ENCODE measurements at places on chromosomes 16 and 17.

DNA sequence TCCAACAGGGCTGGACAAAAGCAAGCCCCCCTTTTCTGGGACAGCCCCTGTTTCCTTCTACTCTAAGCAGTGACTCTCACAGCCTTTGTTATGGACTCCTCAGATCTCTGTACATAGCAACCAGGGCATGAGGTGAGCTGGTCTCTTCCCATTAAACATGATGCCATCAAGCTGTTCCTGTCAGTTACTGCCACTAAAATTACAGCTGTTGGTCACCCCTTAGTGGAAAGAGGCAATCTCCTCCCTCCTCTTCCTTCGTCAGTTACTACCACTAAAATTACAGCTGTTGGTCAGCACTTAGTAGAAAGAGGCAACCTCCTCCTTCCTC is 95.2 kb upstream of the SMIM36 start:
- no peak for DNase-seq

DNA sequence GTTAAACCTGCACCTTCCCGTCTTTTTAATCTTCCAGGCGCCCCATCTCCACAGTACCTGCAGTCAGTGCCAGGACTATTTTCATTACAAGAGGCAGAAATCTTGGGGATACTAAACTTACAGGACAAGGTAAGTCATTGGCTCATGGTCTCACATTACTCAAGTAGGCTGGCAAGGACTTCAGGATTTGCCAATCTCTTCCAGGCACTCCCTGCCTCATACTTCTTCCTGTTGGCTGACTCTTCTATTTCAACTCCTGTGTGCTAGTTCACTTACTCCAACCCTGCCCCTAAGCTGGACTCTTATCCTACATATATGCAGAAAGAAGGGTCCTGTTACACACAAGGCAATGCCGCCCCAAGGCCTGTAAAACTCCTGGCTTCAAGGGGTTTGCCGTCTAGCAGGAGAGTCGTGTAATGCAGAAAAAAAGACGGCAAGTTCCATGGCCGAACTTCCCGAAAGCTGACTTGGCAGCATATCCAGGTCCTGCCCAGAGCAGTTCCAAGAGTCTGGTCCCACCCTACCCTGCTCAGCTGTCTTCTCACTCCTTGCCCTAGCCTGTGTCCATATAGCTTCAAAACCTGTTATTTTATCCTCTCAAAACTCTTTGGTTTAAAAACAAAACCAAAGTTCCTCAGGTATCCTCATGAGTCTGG is 14.8 kb downstream of the ERN1 start:
- DNase-seq: no peak

- peak; percentile 61 for DNase-seq
Measured at GRCh38 chr16:11256661-11257130, 692 bp upstream of the SOCS1 start.

DNA sequence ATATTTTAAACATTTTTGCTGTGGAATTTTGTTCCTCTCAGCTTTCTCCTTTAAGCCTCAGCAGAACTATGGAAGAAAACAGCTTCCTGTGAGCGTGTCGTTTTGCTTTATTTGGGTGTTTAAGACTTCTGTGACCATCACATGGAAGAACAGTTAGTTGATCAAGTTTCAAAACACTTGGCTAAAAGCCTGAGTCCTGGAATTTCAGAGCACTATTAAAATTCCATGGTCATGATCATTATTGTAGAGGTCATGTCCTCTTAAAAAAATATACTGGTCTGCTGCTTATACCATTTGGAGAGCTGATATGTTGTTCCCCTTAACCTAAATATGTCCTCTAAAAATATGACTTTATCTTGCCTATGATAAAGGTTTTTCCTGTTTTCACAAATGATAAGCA is 12.6 kb upstream of the CDR2 start:
- no peak for DNase-seq

DNA sequence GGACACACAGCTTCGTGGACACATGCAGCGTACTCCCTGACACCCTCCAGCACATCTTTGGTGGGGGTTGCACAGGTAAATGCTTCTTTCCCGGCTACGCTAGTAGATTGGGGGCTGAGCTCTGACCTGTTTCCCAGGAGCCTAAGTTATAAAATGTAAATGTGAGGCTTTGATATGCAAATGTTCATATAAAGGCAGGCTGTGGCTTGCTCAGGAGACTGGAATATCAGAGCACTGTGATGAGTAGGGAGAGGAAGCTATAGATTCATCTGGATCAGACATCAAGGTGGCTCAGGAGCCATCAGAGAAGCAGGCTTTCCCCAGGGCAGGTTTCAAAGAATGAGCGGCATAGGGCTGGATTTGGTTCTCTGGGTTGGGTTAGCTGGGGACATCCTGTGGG is 3.4 kb upstream of the ETV4 start:
- no peak for DNase-seq

DNA sequence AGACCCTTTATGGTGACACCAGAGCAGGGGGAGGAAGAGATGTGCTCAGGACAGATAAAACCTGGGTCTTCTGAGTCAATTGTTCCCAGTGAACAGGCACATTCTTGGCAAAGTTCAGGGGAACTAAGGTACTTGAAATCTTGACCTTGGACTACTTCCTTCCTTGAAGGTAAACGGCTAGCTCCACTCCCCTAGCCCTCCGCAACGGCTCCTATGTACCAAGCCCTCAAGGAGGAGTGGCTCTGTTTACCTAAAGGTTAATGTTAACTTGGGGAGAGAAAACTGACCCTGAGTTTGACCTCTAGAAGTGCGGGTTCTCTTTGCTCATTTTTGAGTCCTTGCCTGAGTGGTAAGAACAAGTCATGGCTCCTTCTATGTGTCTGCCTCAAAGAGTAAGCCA is 7.8 kb downstream of the TTLL6 start:
- DNase-seq: no peak

- no peak for DNase-seq
Measured at GRCh38 chr17:1648173-1648962, 1.3 kb downstream of the RILP start.

- no peak for DNase-seq
Measured at GRCh38 chr17:78985395-78985794, 5.7 kb upstream of the LGALS3BP start.
